Activated CD4-positive, alpha-beta T cell treated with anti-CD3 and anti-CD28 coated beads, Interleukin-2, amount 10 ng/mL, durations not matched to agents 7 days and 5 days (primary cell): ENCODE measurements at places on chromosomes 2 and 18. TPM values are rescaled to one million over a fixed set of nuclear protein-coding genes. Genes with fewer than 3 reads are reported as not detected.
A peak's percentile ranks its signal among the peaks of the same experiment; 100 is the strongest.

- DNase-seq, result no peak
- no peaks in the 10 kb centered on the region for H3K27me3 ChIP-seq
- no peaks in the 10 kb centered on the region for H3K4me1 ChIP-seq
- no peak overlapping the region for H3K27ac ChIP-seq
- no peak overlapping the region for H3K4me3 ChIP-seq
Measured at GRCh38 chr2:76251342-76251741, 540.6 kb upstream of the GCFC2 start.

GRCh38 chr2:32424739-32425138 is 67.9 kb downstream of the BIRC6 start:
- H3K27ac ChIP-seq, result no peak overlapping the region
- peaks cover 43% of the 10 kb centered on the region for H3K36me3 ChIP-seq
- peaks cover 24% of the 10 kb centered on the region for H3K4me1 ChIP-seq
- no peak for DNase-seq
- H3K27me3 ChIP-seq, result no peaks in the 10 kb centered on the region
- H3K4me3 ChIP-seq, result no peak overlapping the region

DNA sequence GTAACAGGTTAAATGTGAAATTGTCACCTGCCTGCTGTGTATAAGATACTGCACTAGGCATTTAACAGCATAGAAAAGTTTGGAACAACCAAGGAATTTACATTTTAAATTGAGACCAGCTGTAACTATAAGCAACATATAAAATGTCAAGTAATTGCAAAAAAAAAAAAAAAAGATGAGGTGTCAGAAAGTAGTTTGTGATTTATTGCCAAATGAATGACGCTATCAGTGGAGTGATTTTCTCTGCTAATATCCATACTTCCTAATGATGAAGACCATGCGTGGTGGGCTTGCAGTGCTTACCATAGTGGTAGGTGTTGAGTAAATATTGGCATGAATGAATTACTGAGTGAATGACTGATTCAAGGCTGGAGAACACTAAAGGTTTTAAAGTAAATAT is 73.3 kb downstream of the OSBPL6 start:
- DNase-seq, result no peak
- no peak overlapping the region for H3K27ac ChIP-seq
- peaks cover 3% of the 10 kb centered on the region for H3K27me3 ChIP-seq
- H3K4me3 ChIP-seq, result no peak overlapping the region

DNA sequence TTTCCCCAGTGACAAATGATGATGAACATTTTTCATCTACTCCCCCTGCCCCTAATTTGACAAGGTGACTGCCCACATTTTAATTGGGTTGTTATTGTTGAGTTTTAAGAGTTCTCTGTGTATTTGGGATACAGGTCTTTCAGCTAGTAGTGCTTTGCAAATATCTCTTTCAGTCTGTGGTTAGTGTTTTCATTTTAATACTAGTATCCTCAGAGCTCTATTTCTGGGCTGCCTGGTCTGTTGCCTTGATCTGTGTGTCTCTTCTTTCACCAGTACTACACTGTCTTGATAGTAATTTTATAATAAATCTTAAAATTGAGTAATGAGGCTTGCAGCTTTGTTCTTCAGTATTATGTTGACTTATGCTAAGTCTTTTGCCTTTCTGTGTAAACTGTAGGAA is 19.7 kb downstream of the EIF5B start:
- H3K4me1 ChIP-seq, result peaks cover 26% of the 10 kb centered on the region
- no peaks in the 10 kb centered on the region for H3K27me3 ChIP-seq
- no peak overlapping the region for H3K4me3 ChIP-seq

- H3K4me1 ChIP-seq, result no peaks in the 10 kb centered on the region
- DNase-seq, result no peak
- no peaks in the 10 kb centered on the region for H3K36me3 ChIP-seq
- no peak overlapping the region for H3K27ac ChIP-seq
- H3K4me3 ChIP-seq, result no peak overlapping the region
Measured at GRCh38 chr2:163474319-163474744, 261.5 kb downstream of the FIGN start.

- DNase-seq, result peak; percentile 1
- H3K27ac ChIP-seq, result no peak overlapping the region
- H3K4me1 ChIP-seq, result no peaks in the 10 kb centered on the region
- no peak overlapping the region for H3K4me3 ChIP-seq
- peaks cover 2% of the 10 kb centered on the region for H3K27me3 ChIP-seq
Measured at GRCh38 chr2:239700686-239701345, 300.0 kb upstream of the HDAC4 start.

DNA sequence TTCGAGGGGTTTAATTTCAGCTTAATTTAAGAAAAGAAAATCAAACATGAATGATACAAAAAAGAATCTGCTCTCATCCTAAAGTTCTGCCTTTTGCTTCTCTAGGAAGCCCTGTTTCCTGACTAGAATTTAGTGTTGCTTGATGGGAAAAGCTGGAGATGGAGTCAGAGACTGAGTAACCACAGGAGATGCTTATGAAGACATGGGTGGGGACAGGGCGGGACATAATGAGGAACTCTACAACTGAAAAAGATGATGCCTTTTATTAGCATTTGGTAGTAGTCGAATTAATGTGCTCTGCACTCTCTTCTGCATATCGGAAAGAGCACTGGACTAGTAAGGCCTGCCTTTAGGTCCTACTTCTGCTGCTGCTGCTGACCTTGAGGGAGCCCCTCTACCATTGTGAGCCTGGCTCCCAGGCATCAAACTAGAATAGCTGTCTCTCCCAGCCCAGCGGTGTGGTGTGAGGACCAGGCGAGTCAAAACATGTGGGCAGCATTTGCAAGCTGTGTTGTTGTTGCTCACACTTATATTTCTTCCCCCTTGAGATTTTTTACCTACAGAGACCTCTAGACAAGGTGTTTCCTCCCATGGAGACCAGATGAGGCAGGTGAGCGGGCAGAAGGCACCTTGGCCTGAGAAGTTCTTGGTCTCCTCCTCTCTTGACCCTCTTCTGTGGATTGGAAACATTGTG is 61.5 kb downstream of the INPP4A start:
- peaks cover 62% of the 10 kb centered on the region for H3K36me3 ChIP-seq
- H3K27me3 ChIP-seq, result no peaks in the 10 kb centered on the region
- peak overlapping the region; percentile 39 for H3K27ac ChIP-seq
- H3K4me1 ChIP-seq, result peaks cover 87% of the 10 kb centered on the region
- H3K4me3 ChIP-seq, result no peak overlapping the region

DNA sequence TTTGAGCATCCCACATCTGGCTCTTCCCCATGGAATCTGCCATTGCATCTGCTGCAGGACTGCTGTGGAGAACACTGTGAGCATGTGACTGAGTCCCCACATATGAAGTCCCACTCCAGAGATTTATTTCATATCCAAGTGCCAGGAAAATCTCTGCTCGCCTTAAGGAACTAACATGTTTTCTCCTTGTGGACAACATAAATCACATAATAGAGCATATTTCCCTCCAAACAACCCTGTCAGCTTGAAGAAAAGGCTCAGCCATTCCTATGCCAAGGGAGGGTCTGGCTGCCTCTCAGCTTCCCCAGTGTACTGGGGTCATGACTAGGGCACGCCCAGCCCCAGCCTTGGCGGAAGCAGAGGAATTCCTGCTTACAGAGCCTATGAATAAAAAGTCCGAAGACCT is 193.7 kb downstream of the DNER start:
- H3K4me3 ChIP-seq, result no peak overlapping the region
- H3K27me3 ChIP-seq, result no peaks in the 10 kb centered on the region
- H3K36me3 ChIP-seq, result no peaks in the 10 kb centered on the region
- H3K27ac ChIP-seq, result no peak overlapping the region
- DNase-seq, result no peak

DNA sequence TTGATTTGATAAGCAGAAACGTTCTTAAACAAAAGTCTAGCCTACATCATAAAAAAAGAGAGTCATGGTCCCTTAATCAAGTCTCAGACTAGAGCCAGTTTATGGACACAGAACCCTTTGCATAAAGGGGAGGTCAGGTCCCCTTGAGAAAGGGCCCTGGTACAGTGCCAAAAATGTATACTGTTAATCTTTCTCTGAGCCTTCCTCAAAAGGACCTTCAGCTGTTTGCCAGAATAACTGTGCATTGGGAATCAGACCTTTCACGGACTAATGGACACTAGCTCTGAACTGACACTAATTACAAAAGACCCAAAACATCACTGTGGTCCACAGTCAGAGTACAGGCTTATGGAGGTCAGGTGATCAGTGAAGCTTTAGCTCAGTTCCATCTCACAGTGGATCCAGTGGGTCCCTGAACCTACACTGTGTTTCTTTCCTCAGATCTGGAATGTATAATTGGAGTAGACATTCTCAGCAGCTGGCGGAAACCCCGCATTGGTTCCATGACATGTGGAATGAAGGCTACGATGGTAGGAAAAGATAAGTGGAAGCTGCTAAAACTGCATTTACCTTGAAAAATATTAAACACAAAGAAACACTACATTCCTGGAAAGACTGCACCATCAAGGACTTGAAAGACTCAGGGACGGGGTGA is 151.4 kb downstream of the TMEFF2 start:
- H3K4me3 ChIP-seq, result no peak overlapping the region
- no peak overlapping the region for H3K27ac ChIP-seq
- H3K4me1 ChIP-seq, result no peaks in the 10 kb centered on the region
- H3K36me3 ChIP-seq, result no peaks in the 10 kb centered on the region

DNA sequence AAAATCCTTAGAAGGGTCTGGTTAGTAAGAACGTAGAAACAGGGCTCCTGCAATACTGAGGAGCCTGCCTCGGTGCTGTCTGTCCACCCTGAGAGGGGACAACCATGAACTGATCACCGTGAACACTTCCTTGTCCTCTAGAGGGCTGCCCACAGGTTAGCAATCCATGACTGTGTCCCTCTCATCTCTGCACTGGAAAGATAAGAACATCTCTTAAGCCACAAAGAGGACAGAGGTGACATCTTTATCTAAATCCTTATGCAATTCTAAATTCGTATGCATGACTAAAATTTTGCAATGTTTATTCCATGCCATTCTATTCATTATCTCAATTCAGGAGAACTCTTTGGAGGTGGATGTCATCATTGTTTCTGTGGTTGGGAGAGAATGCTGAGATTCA is 12.8 kb downstream of the EFR3B start:
- no peak overlapping the region for H3K27ac ChIP-seq
- DNase-seq, result no peak
- no peaks in the 10 kb centered on the region for H3K36me3 ChIP-seq
- peaks cover 7% of the 10 kb centered on the region for H3K27me3 ChIP-seq
- H3K4me1 ChIP-seq, result no peaks in the 10 kb centered on the region
- no peak overlapping the region for H3K4me3 ChIP-seq

Gene CABLES1
- 2.1 TPM for total RNA-seq

Gene TEX44
- not detected for total RNA-seq

Gene PDE6D
- 30.2 TPM for total RNA-seq

Gene CHRND
- total RNA-seq, result not detected
